ENCODE measurements at places on chromosomes 5 and 9.
A peak's percentile ranks its signal among the peaks of the same experiment; 100 is the strongest.

- peak; percentile 30 for DNase-seq
Measured at GRCh38 chr5:90939211-90939610, 380.6 kb downstream of the ADGRV1 start.

GRCh38 chr5:160357861-160358411 lies 12.5 kb downstream of the C1QTNF2 start:
- no peak for DNase-seq

DNA sequence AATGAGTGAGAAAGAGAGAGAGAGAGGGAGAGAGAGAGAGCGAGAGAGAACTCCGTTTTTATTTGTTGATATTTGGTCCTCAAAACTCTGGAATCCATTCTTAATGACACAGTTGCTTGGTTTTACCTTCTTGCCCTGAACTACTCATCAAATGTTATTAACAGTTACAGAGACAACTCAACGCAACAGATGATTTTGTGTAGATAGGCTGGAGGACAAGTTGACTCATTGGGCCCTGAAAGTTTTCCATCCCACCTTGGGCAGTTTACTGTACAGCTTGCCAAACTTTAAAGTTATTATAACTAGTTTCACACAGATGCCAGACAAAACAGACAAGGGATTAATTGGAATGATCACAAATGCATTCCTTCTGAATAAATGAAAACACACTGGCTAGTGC lies 339.9 kb downstream of the ARL15 start:
- no peak for DNase-seq

DNA sequence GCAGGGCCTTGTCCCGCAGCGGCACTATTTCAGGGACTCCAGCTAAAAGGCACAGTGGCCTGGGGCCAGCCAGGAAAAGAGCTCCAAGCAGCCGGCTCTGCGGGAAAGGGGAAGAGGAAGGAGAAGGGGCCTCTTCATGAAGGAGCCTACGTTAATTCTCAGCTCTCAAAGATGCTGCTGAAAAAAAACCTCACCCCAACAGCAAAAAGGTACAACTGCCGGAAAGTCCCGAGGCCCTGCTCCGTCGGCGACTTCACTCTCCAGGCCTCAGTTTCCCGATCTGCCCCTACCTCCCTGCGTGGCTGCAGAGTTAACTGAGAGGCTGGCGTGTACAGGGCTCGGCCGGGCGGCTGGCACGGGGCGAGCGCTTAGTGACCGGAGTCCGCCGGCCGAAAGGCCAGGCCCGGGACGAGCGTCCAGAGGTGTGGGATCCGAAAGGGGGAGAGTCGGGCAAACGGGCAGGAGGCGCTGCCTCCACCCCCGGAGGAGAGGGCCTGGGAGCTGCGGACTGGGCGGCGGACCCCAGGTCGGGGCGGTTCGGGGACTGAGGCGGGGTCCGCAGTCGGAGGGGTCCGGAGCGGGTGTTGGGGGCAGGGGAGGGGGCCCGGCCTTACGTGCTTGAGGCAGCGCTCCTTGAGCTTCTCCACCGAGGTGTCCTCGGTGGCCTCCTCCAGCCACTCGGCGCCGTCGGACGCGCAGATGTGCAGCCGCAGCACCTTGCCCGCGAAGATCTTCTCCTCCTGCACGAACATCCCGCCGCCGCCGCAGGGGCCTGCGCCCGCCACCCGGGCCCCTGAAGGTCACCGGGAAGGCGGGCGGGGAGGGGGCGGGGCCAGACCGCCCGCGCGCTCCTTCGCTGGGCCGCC lies 529 bp downstream of the UBAC1 start:
- DNase-seq: no peak

DNA sequence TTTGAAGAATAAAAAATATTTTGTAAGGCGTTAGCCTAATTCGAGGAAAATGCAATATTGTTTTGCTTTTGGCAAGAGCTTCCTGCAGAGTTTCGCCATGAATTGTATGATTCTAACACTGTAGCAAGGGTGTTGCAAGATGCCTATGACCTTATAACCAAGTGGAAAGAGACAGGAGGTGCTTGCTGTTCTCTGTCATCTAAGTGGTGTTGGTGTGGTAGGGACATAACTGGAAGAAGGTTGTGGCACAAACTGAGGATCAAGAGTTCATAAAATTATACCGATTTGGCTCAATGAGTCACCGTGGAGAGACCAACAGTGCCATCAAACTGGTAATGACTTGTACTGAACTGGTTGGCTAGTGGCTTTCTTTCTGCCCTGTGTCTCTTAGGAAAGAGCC lies 6.3 kb downstream of the STC2 start:
- no peak for DNase-seq
